ENCODE measurements at places on chromosomes 11 and 22.

GRCh38 chr11:10750838-10751580 lies at the start of gene CTR9:
TSS of gene CTR9 (plus strand) at chr11:10751246. CDS start at chr11:10751413, 167 bp downstream.
- peak; percentile 89 for DNase-seq

DNA sequence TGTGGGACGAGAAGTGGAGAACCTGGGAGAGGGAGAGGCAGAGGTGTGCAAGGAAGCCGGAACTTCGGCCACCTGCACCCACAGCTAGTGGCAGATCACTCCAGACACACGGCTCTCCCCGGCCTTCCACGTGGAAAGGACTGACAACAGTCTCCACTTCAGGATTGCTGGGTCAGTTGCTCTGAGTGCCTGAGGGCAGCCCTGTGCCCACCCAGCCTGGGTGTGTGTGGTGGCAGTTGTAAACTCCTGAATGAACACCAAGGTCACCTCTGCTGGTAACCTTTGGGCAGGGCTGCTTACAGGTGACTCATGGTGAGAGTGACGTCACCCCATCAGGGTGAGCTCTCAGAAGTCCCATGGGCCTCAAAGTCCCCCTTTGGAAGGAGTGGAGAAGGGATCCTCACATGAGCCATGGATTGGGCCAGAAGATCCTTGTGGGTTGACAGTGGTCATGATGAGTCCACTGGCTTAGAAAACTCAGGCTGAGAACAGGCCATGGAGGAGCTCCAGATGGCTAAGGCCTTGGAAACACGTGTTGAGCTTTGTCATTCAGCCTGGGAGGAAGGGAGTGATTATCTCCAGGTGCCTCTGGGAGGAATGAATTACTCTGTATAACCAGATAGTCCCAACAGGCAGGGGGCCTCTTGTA lies 71.3 kb downstream of the BCR start:
- DNase-seq, result no peak

DNA sequence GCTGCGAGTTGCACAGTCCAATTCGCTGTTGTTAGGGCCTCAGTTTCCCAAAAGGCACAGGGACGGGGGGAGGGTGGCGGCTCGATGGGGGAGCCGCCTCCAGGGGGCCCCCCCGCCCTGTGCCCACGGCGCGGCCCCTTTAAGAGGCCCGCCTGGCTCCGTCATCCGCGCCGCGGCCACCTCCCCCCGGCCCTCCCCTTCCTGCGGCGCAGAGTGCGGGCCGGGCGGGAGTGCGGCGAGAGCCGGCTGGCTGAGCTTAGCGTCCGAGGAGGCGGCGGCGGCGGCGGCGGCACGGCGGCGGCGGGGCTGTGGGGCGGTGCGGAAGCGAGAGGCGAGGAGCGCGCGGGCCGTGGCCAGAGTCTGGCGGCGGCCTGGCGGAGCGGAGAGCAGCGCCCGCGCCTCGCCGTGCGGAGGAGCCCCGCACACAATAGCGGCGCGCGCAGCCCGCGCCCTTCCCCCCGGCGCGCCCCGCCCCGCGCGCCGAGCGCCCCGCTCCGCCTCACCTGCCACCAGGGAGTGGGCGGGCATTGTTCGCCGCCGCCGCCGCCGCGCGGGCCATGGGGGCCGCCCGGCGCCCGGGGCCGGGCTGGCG lies at the start of gene BCR:
TSS of gene BCR (plus strand) at position 209 of the 592 bp plus-strand sequence. CDS start 452 bp downstream, outside the sequence.
- DNase-seq, result peak; percentile 51

GRCh38 chr11:70192666-70193410 lies 10.3 kb upstream of the FADD start:
- no peak for DNase-seq

- DNase-seq, result no peak
Measured at GRCh38 chr11:110762590-110762989, 50.4 kb upstream of the ARHGAP20 start.

DNA sequence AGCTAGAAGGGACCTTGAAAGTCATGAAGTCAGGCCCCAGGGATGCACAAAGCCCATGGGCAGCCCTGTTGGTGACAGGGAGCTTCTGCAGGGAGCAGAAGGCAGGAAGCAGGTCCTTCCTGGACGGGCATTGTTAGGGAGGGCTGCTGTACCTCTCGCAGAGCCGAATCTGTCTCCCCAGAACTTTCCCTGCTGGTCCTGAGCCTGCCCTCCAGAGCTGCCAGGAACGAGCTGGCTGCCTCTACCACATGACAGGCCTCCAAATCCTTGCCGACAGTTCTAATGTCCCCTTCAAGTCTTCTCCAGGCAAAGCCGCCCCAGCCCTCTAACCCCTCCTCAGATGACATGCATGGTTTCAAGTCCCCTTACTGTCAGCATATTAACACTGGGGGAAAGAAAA lies 20.1 kb downstream of the SYT7 start:
- no peak for DNase-seq

DNA sequence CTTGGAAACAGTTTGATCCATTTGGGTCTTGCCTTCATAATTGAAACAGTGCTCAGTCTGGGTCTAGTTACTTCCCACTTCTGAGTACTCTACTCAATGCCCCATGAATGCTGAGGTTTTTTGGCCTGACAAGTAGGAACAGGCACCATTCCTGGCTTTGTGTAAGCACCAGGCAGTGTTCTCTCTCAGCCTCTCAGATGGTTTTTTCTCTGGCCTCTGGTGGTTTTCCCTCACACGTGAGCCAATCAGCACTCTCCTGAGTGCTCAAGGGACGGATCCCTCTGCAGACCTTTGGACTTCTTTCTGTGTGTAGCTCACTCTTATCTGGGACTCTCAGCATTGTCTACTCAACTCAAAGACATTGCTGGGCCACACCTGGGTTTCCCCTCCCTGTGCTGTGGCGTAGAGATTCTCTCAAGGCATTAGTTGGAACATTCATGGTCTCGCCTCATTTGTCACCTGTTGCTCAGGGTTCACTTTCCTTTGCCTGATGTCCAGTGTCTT lies 21.3 kb downstream of the SIK2 start:
- no peak for DNase-seq

DNA sequence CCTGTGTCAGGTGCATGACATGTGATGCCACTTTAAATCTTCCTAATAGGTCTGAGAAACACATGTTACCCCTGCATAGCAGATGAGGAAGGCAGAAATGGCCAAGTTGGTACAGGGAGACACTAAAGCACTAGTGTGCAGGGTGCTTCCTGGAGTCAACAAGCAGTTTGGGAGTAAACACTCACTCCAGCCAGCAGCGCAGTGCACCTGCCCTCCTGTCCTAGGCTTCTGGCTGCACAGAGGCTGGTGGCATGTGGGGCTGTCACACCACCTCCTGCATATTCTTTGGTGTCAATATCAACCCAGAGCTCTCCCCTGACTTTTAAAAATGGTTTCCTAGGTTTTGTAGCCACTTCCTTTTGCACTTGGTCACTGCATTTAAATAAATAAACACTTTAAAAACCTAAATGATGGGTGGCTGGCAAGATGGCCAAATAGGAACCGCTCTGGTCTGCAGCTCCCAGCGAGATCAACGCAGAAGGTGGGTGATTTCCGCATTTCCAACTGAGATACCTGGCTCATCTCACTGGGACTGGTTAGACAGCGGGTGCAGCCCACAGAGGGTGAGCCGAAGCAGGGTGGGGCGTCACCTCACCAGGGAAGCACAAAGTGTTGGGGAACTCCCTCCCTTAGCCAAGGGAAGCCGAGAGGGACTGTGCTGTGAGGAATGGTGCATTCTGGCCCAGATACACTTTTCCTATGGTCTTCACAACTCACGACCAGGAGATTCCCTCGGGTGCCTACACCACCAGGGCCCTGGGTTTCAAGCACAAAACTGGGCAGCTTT lies 33.5 kb downstream of the GAB4 start:
- DNase-seq, result no peak

DNA sequence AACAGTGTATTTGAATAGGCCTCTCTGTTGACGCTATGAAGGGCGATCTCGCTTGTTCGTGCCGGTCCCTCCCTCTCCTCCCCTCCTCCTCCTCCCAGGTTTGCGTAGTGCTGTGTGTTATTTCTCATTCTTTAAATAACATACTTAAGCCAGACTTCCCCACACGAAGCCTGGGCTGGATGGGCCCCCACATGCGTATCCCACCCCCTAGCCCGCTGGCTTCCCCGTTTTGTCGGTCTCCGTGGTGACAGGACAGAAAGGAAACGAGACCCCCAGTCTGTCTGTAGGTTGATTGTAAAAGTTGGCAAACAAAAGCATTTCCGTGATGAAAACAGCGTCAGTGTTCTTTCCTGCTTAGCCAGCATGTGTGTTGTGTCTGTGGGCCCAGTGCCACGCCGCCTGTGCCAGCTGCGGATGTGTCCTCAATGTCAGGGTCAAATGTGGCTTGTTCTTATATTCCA lies 27.3 kb downstream of the FAM118A start:
- no peak for DNase-seq
